NCI-H69 (cell line): ENCODE measurements at places on chromosomes 12 and 14.
A peak's percentile ranks its signal among the peaks of the same experiment; 100 is the strongest.

DNA sequence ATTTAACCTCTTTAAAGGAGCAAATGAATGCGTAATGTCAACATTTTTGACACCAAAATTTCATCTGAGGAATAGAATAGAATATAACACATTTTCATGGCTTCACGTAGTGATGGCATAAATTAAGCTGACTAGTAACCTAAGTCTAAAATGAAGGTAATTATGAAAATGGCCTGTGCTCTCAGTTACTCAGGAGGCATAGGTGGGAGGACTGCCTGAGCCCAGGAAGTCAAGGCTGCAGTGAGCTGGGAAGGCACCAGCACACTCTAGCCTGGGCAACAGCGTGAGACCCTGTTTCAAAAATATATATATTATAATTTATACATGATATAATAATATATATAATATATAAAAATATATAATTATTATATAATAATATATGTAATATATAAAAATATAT, 383.2 kb upstream of the ATP2B1 start:
- DNase-seq: peak; percentile 65

DNA sequence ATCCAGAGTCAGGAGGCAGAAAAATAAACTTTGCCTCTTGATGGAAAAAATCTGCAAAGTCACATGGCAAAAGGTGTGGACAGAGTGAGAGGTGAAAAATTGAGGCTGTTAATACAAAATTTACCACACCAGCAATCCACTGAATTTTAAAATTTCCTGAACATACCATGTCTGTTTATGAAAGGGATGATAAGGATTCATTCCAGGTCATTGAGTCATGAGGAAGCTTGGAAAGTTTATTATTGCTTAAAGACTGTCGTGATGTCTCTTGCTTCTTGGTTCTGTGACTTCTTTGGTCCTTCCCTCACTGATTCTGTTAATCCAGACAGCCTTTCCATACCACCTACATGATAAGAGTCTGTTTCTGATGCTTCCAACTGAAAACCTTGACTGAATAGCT, 73.2 kb downstream of the TTC6 start:
- no peak for DNase-seq

DNA sequence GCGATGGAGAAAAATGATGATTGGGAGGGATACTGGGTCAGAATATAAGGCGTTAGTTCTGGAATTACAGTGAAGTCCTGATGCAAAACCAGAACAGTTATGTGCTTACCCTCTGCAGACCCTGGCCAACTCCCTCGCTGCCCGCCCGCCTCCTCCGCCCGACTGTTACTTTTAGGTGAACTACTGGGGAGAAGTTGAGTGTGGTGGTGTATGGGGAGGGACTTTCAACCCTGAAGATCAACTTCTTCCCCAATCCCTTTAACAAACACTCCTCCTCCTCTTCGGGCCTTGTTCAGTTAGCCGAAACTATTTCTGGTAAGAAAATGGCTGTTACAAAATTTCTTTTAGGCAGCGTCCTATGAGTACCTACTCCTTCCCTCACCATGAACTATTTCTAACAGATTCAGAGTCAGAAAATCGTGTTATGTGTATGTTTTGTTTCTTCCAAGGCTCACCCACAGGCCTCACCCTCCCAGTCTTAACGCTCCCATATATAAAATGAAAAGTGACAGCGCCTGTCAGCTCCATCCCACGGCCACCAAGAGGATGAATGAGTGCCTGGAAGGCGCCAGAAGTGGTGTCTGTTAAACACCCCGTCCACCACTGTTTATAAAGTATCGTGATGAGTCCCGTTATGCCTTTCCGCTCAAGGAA, 1.3 kb downstream of the FBXO33 start:
- no peak for DNase-seq

DNA sequence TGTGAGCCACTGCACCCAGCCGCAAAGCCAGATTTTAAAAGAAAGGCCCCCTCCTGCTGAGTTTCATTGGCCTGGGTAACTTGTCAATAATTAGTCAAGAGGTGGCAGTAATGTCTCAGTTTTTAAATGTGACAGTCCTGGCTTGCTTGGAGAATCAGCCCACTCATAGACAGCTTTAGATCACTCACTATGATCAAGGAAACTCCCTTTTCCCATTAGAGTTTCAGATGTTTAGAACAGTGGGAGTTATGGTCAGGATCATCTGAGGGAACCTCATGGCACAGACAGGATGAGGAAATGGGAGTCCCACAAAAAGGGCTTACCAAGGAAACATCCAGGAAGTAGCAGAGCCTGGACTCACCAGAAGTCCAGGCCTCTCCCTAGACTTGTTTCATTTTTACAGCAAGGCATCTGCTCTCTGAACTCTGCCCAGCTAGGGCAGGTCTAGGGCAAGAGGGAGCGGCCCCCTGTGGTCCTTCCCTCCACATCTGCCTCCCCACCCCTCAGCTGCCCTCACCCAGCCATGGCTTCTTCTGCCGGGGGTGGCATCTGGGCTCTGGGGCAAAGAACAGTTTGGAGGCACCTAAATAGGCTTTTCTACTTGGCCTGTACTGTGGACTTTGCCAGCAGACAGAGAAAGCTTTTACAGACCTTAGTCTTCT, 11.2 kb downstream of the BCL2L14 start:
- DNase-seq: peak; percentile 70

GRCh38 chr14:52954346-52955214, 3.7 kb upstream of the FERMT2 start:
- DNase-seq: no peak

DNA sequence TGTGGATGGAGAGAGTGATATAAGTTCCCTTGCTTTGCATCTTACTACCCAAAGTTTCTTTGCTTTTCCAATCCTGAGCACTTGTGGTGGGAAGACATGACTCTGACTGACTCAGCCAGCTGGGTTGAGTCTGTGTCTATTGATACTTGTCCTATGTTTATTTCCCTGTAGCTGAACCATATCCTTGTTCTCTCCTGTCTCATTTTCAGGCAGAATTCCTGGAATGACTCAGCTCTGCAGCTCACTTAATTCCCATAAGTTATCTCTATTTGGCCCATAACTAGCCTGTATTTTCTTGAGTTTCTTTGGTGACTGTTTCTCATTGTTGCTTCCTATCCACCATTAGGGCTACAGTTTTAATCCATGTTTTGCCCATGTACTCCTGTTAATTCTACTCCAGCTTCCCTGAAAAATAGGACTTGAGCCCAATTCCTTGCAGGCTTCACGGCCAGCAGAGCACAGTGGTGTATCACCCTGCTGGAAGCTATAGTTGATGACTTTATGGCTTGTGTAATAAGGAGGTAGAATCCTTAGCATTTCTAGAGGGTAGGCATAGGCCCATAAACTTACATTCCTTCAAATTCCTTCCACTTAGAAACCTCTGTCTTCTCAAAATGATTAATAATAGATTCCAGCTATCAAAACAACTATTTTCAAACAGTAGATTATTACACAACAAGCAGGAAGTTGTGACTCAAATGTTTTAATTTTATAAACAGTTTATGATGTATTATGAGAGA, 183.1 kb downstream of the TMTC3 start:
- no peak for DNase-seq

DNA sequence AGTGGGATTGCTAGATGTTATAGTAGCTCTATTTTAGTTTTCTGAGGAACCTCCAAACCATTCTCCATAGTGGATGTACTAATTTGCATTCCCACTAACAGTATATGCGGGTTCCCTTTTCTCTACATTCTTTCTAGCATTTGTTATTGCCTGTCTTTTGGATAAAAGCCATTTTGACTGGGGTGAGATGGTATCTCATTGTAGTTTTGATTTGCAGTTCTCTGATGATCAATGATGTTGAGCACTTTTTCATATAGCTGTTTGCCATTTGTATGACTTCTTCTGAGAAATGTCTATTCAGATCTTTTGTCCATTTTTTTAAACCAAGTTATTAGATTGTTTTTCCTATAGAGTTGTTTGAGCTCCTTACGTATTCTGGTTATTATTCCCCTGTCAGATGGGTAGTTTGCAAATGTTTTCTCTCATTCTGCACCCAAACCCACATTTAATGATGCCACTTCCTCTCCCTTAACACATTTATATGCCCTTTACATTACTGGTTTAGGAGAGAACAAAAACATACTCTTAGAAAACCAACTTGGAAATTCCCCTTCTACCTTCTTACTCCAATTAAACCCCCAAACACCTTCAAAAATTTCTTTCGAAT, 48.2 kb downstream of the NELL2 start:
- no peak for DNase-seq

DNA sequence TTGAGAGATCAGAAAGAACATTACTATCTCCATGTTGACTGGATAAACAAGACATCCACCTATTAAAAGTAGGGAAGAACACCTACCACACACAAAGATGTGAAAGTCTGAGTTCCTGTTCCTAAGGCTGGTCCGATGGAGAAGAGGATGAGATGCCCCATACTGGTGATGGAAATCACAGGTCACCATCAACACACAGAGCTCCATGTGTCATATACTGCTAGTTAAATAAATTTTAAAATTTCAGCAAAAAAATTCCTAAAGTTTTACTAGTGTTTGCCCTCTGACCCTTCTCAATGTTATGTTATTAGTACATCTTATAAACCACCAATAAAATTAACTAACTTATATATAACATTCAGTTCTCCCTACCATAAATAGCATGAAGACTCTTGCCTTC, 59.1 kb downstream of the KCNA5 start:
- no peak for DNase-seq

DNA sequence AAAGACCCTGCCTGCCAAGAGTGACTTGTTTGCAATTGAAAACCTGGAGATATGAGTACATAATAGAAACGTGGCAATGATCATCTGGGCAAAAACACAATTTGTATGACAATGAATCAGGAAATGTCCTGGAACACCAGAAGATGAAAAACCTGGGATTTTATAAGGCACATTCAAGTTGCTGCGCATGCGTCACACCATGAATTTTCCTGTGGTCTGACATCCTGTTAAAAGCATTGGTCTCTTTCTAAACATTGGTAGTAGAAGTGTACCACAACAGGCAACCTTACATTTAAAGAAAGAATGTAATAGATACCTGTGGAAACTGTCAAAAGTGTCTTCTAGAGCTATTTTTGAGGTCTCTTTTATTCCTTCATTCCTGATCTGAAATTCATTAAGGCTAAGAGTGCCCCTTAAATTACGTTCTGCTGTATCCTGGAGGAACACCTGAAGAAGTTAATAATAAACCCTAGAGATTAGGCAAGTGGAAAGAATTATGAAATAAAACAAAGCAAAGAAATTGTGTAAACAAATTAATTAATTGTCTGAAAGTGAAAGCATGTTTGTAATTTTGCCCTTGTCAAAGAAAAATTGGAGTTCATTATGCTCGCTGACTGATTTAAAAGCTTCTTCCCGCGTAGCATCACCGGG, 676.5 kb downstream of the DIO2 start:
- DNase-seq: peak; percentile 28

DNA sequence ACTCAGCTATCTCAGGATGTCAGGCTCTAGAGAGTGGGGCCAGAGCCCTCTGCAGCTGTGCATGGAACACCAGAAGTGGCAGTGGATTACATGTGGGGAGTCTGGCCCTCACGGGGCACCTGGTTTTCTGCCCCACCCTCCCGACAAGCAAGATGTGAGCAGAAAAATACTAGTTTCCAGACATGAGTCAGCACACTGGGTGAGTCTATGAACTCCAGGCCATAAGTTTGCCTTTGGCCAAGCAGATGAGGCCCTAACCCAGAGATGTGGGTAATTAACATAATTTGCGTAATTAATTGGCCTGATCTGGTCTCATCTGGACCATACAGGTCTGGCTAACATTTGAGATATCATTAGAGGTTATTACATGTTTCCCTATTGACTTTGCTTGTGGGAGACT, 37.7 kb upstream of the SLC24A4 start:
- DNase-seq: peak; percentile 77

GRCh38 chr14:35810963-35811362, 1.9 kb upstream of the RALGAPA1 start:
- no peak for DNase-seq

- DNase-seq: no peak
These were observed 22.4 kb upstream of the FBRSL1 start for GRCh38 chr12:132467511-132467910.

GRCh38 chr14:54570047-54570446, 3.1 kb downstream of the SAMD4A start:
- no peak for DNase-seq

DNA sequence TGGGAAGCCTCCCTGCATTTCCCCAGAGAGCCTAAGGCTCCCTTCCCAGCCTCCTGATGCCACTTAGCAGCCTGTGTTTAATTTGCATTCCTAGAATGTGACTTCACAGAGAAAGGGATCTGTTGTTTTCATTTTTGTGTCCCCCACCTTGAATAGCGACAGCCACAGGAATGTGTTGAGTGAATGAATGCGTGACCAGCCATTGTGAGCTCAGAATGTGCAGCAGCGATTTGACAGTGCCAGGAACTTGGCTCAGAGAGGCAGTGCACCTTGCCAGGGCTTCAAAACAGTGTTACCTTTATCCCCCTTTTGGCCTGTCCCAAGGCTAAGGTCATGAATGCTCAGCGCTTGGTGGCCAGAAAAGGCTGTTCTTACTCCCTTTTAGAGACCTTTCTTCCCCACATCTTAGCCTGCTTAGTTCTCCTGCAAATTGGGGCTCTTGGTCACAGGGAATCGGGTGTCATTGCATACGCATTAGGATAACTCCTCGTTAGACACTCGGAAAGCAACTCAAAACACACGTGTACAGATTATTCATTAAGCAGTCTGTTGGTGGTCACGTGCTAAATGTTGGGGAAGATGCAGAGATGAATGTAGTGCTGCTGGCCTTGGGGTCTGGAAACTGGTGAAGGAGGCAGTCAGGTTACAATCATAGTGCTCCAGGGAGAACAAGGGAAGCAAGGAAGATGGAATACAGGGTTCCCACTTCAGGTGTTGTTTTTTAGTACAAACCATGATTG, 9.8 kb downstream of the NTF3 start:
- no peak for DNase-seq

GRCh38 chr14:36394593-36394992, 74.2 kb upstream of the MBIP start:
- DNase-seq: peak; percentile 90

DNA sequence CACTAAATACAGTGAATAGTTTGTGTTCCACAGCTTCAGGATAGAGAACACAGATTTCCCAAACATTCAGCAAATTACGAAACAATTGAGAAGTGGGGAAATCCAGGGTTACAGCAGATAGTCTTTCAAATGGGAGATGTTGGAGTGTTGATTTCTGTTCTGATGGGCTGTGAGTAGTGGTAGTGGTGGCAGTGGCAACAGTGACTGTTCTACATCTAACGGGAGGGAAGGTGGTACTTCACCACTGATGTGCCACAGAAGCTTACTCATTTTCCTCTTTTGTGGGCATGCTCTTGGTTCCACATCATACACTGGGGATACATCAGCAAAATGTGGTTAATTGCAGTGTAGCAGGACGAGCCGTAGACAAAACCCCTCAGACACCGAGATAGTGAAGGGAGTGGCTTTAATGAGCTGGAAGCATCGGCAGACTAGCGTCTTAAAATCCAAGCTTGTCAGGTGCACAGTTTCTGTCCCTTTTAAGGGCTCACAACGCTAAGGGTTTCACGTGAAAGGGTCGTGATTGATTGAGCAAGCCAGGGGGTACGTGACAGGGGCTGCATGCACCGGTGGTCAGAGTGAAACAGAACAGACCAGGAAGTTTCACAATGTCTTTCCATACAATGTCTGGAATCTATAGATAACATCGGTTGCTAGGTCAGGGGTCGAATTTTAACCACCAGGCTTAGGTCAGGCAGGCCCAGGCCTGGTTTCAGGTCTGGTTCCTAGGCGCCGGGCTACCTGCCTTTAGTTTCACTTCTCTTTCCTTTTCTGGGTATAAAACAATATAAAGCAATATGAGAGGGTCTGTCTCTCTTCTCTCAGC, 330.6 kb upstream of the FBXO33 start:
- DNase-seq: no peak
